ENCODE measurements at places on chromosomes 1 and 21. TPM values are rescaled to one million over a fixed set of nuclear protein-coding genes. Genes with fewer than 3 reads are reported as not detected.

Gene KCNA2
- not detected for total RNA-seq

Gene ADAM30
- total RNA-seq, result not detected

Gene HAO2
- not detected for total RNA-seq

Gene RLF
- total RNA-seq, result 29.7 TPM

Gene AMY1A
- total RNA-seq, result not detected

Gene C1orf226
- total RNA-seq, result 0.50 TPM

Gene SETSIP
- 0.12 TPM for total RNA-seq

Gene SYCP1
- total RNA-seq, result not detected

Gene RNPC3
- total RNA-seq, result 5.2 TPM

Gene PPP1R8
- 54.2 TPM for total RNA-seq

Gene GPX7
- 11.7 TPM for total RNA-seq

Gene ECM1
- total RNA-seq, result 9.5 TPM

Gene CNTN2
- total RNA-seq, result not detected

Gene BPNT1
- 26.9 TPM for total RNA-seq

Gene UMODL1
- total RNA-seq, result 0.12 TPM

Measured in uterine smooth muscle cell (primary cell).